Activated naive CD4-positive, alpha-beta T cell (primary cell): ENCODE measurements at places on chromosomes 11 and 22.

DNA sequence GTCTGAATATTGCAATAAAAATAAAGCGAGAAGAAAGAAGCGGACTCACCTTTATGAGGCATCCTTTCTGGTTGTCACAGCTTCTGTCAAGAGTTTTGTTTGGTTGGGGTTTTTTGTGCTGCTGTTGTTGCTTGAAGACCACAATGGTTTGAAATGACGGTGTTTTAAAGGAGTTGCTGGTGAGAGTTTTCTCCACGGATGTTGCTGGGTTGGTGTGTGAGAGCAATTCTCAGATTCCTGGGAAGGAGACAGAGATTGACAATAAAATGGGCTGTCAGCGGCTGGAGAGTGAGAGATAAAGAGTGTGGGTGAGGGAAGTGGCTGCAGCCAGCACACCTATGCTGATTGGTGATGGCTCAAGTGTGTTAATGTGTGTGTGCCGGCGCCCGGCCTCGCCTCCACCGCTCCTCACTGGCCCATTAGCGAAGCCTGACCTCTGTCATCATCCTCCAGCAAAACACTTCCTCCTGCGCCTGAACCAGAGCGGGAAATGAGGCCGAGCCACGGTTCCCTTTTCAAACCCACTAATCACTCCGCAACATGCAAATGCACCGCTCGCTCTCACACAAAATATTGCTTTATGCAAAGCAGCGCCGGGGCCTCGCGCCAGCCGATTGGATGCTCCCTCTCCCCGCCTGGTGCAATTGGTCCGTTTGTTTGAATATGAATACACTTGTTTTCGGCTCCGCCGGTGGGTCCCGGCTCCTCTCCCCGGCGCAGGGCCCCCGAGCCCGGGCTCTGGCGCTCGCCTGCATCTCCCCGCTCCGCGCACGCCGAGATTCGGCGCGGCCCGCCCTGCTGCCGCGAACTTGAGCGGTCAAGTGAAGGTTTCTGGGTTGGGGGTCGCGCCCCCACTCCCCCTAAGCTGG is at the start of gene PAX6:
Gene PAX6, minus strand, starts transcription at position 544 of the 869 bp plus-strand sequence. CDS start 4,911 bp downstream, outside the sequence.
- no peak for DNase-seq

DNA sequence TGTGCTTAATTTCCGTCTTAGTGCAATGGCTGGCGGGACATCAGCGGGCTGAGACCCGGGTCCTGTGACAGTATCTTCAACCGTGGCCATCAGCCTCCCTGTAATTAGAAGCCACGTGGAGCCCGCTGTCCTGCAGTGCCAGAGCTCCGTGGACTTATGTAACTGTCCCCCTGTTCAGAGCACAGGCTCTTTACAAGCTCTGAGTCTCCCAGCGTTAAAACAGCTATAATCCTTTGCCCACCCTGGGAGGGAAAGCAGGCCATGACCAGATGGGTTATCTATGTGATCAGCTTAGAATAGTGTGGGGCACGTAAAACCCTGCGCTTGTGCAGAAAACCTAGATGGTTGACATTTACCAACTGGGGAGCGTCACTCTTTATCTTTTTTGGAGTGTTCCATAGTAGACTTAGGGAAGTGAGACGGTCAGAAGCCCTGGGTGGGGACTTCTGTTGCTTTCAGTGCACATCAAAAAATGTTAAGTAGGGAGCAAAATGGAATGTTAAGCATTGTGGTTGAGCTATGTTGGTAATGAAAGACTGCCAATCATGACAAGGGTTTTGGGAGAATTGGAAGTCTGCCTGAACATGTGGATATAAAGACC is 103.5 kb upstream of the CADM1 start:
- no peak for DNase-seq

GRCh38 chr22:30668386-30668710 is 673 bp upstream of the DUSP18 start:
- DNase-seq: no peak

DNA sequence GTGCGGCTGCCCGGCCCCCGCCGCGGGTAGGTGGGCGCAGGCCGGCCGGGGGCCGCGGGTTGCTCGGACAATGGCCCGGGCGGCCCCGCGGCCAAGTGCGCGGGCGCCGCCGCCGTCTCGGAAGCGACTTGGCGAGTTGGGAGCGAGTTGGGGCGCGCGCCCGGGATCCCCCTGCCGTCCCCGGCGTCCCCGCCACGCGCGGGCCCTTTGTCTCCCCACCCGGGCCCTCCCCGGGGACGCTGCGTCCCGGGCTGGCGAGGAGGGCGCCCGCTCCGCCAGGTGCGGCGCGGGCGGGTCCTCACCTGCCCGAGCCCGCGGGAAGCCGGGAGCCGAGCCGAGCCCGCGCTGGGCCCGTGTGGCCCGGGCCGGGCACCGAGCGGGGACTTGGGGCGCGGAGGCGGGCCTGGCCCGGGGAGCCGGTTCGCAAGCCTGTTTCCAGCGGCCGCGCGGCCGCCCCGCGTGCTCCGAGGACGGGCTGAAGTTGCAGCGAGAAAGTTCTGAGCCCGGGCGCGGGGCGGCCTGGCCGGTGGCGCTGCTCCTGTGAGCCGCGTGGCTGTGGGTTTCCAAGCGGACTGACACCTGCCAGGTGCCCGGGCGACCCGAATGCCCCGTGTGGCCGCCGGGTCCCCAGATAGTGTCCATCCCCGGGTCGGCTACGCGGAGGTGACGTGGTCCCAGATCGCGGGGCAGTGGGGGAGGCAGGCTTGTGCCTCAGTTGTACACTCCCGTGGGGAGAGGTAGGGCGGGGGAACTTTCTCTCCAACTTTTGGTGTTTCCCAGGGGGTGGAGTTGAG is 586 bp downstream of the LRP5 start:
- no peak for DNase-seq

DNA sequence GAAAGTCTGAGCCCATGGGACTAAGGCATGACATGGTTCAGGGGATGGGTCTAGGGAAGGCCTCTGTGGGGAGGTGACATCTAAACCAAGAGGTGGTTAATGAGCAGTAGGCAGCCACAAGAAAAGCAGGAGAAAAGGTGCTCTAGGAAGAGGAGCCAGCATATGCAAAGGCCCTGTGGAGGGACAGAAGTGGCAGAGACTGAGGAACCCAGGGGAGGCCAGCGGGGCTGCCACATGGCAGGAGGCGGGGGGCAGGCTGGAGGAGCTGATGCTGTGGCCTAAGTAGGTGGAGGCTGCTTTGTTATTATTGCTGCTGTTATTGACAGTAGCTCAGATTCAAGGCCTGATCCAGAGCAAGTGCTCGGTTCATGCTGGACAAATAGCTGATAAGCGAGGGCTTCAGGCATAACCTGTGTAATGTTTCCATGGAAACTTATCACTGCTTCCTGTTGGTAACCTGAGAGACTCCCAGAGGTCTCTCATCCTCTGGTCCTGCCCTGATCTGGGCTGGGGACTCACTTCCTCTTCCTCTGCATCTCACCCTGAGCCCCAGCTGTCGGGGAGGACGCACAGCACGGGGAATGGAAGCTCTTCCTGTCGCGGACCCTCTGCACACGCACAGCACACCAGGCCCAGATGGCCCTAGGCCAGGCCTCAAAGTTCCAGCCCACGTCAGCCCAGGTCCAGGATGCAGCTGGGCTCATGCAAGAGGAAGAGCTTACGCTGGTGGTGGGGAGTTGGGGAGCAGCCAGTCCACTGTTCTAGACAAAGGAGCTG is 75.2 kb upstream of the TP53I11 start:
- no peak for DNase-seq

GRCh38 chr11:118876286-118876685 is 7.4 kb upstream of the CXCR5 start:
- DNase-seq: no peak

- DNase-seq: no peak
Measured at GRCh38 chr11:223026-223789, 12.9 kb downstream of the SIRT3 start.
